ENCODE measurements at places on chromosomes 2 and 18. TPM values are rescaled to one million over a fixed set of nuclear protein-coding genes. Genes with fewer than 3 reads are reported as not detected.

DNA sequence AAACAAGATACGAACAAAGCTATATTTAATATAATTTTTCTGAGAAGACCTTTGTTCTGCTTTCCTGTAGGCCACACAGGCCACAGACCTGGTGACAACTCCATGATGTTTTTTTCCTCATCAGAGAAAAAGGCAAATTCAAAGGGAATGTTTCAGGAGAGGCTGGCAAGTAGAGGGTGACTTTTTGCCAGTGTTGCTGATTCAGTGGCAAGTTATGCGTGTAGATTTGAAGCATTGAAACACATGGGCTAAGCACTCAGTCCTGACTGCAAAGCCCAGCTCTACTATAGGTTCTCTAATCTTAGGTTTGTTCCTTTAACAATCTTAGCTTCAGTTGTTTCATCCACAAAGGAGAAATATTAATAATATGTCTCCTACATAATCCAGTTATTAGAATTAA, 499.8 kb downstream of the SUCLG1 start:
- no peak for DNase-seq

DNA sequence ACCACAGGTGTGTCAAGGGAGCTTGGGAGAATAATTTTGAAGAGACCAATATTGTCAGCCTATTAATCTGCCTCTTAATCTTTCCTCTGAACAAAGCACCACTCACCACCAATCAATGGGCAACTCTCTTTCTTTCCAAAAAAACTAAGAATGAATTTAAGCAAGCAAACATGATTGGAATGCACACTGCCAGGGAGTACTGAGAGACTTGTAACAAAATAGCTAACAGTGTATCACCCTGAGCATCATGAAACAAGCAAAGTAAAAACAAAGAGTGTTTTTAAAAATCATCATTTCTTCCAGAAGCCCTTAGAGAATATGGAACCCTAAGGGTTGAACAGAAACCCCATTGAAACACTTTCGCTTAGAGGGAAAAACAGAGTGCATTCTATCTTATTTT, 299.7 kb downstream of the DSEL start:
- no peak for DNase-seq

DNA sequence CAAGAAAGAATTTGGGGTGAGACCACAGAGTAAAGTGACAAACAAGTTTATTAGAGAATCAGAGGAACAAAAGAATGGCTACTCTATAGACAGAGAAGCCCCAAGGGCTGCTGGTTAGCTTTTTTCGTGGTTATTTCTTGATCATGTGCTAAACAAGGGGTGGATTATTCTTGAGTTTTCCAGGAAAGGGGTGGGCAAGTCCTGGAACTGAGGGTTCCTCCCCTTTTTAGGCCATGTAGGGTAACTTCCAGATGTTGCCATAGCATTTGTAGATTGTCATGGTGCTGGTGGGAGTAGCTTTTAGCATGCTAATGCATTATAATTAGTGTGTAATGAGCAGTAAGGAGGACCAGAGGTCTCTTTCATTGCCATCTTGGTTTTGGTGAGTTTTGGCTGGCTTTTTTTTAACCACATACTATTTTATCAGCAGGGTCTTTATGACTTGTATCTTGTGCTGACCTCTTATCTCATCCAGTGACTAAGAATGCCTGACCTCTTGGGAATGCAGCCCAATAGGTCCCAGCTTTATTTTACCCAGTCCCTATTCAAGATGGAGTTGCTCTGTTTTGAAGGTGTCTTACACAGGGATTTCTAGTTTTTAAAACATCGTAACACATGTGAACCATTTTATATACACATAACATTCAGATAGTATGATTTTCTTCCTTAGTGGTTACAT, 77.8 kb downstream of the MYO1B start:
- DNase-seq, result no peak

GRCh38 chr2:174824068-174824467, 59.8 kb upstream of the CHRNA1 start:
- no peak for DNase-seq

DNA sequence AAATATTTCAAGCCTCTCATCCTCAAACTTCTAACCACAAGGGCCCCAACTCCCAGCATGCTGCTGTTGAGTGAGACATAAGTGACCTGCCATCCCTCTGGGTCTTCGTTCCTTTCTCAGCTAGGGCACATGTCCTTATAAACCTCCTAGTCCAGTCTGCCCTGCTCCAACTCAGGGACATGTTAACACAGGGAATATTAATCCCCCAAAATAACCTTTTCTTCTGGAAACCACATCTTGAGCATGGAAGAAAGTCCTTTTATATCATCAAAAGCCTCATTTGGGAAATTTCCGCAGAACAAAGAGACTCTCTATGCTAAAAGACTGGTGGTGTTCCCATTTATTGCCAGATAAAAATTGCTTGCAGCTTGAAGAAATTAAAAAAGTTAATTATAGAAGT, 14.4 kb downstream of the TNP1 start:
- DNase-seq, result no peak

GRCh38 chr18:57343833-57344232, 8.5 kb upstream of the ST8SIA3 start:
- no peak for DNase-seq

DNA sequence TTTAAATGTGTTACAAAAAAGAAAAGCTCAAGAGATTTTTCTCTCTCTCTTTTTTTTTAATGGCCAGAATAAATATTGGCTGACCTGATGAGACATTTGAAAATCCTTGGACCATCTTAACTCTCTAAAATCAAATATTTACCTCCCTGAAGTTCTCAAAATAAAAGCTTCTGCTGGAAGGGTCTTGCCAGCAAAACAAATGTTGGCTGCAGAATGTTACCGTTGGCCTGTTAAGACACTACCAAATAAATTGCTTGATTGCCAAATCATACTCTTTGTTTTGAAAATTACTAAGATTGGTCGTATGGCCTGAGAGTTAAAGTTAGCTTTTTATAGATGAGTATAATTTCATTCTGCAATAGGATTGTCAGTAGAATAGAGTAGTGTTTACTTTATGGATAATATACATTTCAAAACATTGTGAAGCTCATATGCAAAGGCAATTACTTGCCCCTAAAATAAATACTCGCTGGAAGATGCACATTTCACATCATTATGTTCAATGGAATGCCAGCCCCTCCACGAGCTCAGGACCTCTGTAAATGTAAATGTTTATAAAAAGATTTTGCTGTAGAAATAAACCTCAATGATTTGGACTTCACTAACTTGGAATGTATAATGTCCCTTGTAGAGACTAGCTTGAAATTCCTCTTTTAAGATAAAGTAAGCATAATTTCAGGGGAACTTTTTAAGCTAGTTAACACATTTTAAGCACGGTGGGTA, 193.4 kb downstream of the SOX11 start:
- no peak for DNase-seq

The GCFC2 gene
- total RNA-seq, result 23.5 TPM

The AOX1 gene
- not detected for total RNA-seq

The PLGLB2 gene
- total RNA-seq, result 4.2 TPM

The GPR45 gene
- total RNA-seq, result not detected

The PARD6G gene
- 0.11 TPM for total RNA-seq

The COL4A4 gene
- total RNA-seq, result 0.39 TPM

DNA sequence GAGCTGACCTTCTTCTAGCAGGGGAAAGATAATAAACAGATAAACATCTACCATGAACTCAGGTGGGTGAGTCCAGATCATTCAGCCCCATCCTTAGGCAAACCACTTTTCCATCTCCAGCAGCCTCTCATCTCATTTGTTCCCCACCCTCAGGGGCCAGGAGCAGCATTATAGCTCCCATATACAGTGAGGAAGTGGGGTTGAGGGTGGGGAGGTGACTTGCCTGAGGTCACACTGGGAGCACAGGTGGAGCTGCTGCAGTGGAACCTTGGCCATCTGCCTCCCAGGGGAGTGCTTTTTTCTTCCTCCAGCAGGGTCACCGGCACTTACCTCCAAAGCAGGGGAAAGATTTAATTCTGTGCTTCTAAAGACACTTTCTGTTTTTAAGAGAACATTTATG, 212.5 kb upstream of the SMAD2 start:
- no peak for DNase-seq

GRCh38 chr2:52805901-52806410, 961.6 kb upstream of the CHAC2 start:
- DNase-seq, result no peak

The NXPH2 gene
- total RNA-seq, result not detected

Data from naive thymus-derived CD4-positive, alpha-beta T cell (primary cell).